WTC11 (cell line): ENCODE measurements at places on chromosomes 3 and 15.

DNA sequence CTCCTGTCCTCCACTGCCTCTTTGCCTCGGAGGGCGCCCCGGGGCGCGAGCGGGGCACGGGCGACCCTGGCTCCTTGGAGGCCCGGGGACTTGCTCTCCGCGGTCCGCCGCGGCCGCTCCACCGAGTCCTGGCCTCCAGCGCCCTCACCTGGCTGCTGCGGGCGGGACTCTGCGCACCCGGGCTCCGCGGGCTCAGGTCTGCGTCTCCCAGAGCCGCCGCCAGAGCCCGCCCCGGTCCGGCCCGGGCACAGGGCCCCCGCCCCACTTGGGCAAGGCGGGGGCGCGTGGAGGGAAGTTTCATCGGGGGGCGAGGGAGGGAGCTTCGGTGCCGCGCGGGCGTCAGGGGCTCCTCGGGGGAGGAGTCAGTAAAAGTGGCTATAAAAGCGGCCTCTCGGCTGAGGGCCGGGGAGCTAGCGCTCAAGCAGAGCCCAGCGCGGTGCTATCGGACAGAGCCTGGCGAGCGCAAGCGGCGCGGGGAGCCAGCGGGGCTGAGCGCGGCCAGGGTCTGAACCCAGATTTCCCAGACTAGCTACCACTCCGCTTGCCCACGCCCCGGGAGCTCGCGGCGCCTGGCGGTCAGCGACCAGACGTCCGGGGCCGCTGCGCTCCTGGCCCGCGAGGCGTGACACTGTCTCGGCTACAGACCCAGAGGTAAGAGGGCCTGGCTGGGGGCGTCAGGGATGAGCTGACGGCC is at the start of gene CEMIP:
CEMIP (plus strand) TSS at position 407 of the 694 bp plus-strand sequence. CDS start 94,510 bp downstream, outside the sequence.
- peak; percentile 92 for DNase-seq

DNA sequence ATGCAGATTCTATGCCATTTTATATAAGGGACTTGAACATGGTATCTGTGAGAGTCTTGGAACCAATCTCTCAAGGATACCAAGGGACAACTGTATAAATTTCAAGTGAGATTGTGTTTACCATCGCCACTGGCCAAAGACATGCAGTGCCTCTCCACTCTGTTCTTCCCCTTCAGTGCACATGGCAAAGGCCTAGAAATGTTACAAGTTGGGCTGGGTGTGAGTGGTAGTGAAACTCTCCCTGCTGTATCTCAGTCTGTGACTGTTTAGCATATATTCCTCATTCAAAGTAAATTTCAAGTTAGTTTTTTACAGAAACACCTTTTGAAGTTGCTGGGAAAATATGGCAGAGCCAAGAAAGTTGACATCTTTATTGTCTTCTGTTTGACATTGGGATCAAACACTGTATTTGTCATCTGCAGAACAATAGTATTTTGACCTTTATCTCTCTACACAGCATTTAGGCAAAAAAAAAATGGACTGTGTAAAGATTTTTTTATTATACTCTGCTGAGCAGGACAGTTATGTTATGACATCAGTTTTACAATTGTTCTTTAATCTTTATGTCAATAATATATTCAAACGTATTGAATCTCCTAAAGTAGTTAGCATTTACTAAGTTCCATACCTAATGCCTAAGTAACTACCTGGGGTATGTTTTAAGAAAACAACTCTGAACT is 101.4 kb downstream of the CCNL1 start:
- DNase-seq = no peak

DNA sequence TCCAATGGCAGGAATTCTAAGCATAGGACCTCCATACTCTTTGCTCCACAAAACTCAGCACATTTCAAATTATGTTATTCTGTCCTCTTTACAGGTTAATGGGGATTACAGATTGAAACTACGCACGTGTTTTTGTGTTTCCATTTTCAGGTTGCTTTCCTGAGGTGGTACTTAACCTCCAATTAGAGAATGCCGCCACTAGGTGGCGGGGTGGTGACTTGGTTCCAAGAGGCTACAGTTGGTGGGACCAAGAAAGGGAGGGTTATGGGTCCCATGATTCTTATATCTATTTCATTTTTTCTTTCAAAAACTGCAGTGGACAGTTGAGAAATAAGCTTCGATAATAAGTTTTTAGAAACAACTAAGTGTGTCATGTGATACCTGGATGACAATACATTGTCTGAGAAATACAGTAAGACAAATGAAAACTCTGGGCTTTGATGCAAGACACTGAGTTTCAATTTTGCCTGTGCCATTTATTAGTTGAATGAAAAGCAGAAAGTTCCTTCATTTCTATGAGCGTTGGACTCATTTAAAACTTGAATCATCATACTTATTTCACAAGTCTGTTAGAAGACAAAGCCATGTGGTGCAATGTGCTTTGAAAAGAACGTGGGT is 539.0 kb downstream of the FGF12 start:
- peak; percentile 77 for DNase-seq

DNA sequence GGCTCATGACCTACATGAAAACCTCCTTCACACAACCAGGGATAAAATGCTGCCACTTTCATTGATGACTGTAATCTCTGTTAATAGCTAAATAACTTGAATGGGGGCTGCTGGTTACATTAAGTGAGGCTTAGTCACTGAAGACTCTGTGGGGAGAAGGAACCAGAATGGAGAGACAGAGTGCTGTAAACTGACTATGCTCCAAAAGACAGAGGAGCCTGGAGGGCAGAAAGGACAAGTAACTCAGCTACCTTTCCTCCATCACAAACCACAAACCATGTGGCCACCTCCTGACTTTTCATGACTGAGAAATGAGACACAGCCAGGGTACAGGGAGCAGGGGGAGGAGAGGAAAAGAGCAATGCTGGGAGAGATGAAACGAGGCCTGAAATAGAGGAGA is 97.1 kb upstream of the TRIM42 start:
- no peak for DNase-seq

GRCh38 chr15:78077053-78077870 is at the start of gene TBC1D2B:
Gene TBC1D2B, minus strand, starts transcription at chr15:78077711. Its CDS starts 59 bp downstream, at chr15:78077652.
- peak; percentile 76 for DNase-seq

DNA sequence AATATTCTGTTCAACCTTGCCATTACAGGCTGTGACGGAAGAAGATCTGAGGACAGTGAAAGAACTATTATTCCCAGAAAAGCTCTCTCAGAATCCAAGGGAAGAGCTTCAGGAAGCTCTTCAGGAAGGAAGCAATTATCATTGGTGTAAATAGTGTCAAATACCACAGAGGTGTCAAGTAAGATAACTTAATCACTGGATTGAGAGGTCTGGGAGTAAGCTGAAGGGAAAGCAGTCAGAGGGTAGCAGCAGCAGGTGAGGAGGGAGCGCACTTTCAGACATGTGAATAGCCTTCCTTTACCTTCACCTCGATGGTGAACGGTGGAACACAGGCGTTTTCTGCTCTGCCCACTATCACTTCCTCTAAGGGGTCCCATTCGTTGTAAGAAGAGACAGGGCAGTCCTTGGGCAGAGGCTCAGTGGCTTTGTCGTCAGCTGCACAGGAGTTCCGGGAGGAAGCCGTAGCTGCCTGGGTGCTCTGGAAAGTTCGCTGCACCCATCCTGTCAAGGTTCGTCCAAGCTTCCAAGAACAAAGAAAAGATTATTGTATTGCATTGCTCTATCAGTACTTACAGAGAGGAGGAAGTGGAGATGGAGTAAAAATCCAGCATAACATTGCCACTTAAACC is 1.9 kb downstream of the GATM start:
- no peak for DNase-seq

GRCh38 chr3:106067711-106068110 is 198.9 kb upstream of the CBLB start:
- DNase-seq = no peak

- no peak for DNase-seq
These were observed 156.6 kb downstream of the PLD1 start for GRCh38 chr3:171653701-171654100.

GRCh38 chr15:82300883-82301282 is 38.3 kb downstream of the SAXO2 start:
- DNase-seq = no peak

- no peak for DNase-seq
These were observed 800.7 kb upstream of the ALCAM start for GRCh38 chr3:104566054-104566453.

DNA sequence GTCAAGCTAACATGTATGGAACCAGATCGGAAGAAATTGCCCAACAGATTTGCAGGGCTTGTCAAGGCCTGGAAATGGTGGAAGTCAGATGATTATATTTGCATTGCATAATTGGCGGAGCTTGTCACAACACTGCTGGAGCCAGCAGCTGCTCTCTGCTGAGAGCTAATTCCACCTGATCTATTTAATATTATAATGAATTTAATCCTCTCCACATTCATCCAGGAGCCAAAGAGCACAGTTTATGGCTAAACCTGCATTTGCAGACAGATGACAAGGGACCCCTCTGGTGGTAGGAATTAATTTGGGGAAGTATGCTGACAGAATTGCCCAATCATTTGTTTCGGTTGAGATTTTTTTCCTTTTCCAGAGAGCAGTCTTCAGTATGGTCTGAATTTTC is 730.2 kb downstream of the TUSC7 start:
- no peak for DNase-seq

DNA sequence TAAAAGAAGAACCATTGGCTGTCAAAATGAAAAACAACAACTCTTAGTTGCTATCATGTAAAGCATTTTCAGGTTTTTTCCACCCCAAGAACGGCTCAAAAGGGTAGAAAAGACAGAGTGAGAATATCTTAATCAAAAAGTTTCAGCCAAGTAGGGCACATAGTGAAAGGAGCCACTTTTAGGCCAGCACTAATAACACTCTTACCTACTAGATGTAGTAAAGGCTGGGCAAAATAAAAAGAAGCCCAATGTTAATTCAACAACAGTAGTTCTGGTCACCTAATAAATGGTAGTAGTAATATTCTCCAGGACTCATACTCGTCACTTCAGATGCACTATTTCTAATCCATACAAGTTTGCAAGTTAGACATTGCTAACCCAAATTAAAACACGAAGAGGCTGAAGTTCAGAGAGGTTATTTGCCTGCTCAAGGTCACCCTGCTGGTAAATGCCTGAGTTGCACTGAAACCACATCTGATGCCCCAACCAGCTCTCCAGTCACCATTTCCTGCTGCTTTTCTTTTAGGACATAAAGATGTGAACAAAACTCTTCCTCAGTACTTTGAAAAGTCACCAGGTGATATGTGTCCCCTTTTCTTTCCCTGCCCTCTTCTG is 7.5 kb downstream of the GOLIM4 start:
- peak; percentile 37 for DNase-seq

GRCh38 chr15:37107744-37108380 is 7.5 kb upstream of the MEIS2 start:
- no peak for DNase-seq
